ENCODE measurements at places on chromosomes 1 and 21.

GRCh38 chr1:158071138-158071537 lies 77.7 kb downstream of the KIRREL1 start:
- H3K4me3 ChIP-seq = no peak overlapping the region
- DNase-seq = no peak
- peaks cover 73% of the 10 kb centered on the region for H3K4me1 ChIP-seq
- no peaks in the 10 kb centered on the region for H3K27me3 ChIP-seq
- H3K27ac ChIP-seq = no peak overlapping the region
- no peaks in the 10 kb centered on the region for H3K36me3 ChIP-seq

- H3K27ac ChIP-seq = no peak overlapping the region
- H3K4me1 ChIP-seq = no peaks in the 10 kb centered on the region
- DNase-seq = no peak
- H3K36me3 ChIP-seq = peaks cover 33% of the 10 kb centered on the region
- H3K27me3 ChIP-seq = no peaks in the 10 kb centered on the region
Measured at GRCh38 chr1:229537894-229538293, 20.6 kb downstream of the ABCB10 start.

GRCh38 chr1:39170731-39171667 lies 33.5 kb upstream of the MACF1 start:
- no peak overlapping the region for H3K27ac ChIP-seq
- DNase-seq = no peak
- H3K27me3 ChIP-seq = no peaks in the 10 kb centered on the region
- no peak overlapping the region for H3K4me3 ChIP-seq

- peaks cover 19% of the 10 kb centered on the region for H3K4me1 ChIP-seq
- H3K27me3 ChIP-seq = no peaks in the 10 kb centered on the region
- H3K27ac ChIP-seq = no peak overlapping the region
- no peak overlapping the region for H3K4me3 ChIP-seq
Measured at GRCh38 chr1:154746622-154747299, 123.3 kb downstream of the KCNN3 start.

DNA sequence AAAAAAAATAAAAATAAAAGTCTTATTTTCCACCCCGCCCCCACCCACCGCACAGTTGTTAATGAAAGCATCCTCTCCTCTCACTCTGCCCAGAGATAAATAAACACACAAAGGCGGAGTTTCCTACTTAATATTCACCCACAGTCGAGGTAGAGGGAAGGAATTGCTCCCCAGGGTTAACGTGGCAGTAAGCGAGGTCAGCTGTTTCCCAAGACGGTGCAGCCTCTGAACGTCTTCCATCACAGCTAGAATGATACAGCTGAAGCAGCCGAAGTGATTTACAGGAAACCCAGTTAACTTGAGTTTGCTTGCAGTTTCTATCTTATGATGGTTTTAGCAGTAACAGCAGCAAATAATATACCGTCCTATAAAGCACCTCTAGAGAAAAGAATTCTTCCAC lies 283.9 kb downstream of the PBX1 start:
- no peak overlapping the region for H3K4me3 ChIP-seq
- DNase-seq = no peak
- H3K36me3 ChIP-seq = no peaks in the 10 kb centered on the region
- H3K27ac ChIP-seq = no peak overlapping the region
- H3K27me3 ChIP-seq = no peaks in the 10 kb centered on the region

DNA sequence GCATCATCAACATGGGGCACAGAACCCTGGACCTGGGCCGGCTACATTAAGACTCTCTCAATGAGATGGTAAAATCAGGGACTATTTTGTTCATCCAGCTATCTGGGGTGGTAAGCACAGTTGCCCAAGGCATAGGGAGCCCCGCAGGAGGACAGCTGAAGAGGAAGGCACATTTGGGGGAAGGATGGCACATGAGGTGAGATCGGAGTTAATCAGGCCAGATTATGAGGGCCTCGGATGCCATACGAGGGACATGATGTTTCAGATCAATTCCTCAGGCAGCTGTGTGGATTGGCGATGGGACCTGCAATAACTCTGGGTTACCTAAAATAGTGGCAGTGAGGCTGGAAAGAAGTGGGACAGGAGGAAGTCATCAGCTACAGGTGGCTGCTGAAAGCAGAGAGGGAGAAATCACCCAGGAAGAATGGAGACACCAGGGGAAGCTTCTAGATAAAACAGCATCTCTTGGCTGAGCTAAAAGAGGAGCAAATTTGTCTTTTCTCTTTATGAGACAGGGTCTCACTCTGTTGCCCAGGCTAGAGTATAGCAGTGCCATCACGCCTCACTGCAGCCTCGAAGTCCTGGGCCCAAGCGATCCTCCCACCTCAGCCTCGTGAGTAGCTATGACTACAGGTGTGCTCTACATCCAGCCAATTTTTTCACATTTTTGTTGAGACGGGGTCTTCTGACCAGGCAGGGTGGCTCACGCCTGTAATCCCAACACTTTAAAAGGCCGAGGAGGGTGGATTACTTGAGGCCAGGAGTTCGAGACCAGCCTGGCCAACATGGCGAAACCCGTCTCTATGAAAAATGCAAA lies 21.1 kb downstream of the TOMM20 start:
- H3K36me3 ChIP-seq = peaks cover 23% of the 10 kb centered on the region
- H3K4me3 ChIP-seq = no peak overlapping the region
- DNase-seq = no peak
- peaks cover 20% of the 10 kb centered on the region for H3K4me1 ChIP-seq
- H3K27ac ChIP-seq = no peak overlapping the region

DNA sequence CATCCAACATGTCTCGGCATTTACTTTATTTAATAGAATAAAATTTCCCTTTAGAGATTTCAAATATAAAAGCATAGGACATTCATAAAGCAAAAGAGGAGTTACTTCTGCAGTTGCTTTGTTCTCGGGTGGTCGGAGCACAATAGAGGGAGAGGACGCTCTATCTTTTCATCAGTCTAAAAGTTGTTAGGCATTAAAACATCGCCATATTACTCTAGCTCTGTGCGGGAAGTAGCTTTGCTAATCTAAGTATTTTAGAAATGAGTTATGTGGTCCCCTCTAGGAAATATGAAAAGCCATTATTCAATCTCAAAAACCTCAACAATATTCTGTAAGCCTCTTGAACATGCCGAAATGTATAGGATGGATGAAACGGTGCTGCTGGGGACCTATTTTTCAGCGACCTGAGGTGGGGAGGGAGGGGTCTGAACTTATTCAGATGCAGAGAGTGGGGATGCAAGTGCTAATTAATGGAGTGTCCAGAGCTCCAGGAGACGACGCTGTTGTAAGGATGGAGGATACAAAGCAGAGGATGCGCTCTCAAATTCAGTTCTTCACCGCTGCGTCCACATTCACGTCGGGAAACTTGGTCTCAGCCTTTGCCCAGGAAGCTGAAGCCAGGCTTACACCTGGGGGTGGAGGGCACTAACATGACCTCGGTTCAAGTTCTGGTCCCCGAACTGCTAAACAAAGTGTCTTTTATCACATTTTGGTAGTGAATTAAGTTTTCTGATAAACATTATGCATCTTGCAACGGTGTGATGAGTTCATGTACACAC lies 6.3 kb downstream of the CDKN2C start:
- no peak for DNase-seq
- H3K36me3 ChIP-seq = no peaks in the 10 kb centered on the region
- no peaks in the 10 kb centered on the region for H3K27me3 ChIP-seq
- peak overlapping the region; percentile 89 for H3K4me3 ChIP-seq
- H3K4me1 ChIP-seq = no peaks in the 10 kb centered on the region

DNA sequence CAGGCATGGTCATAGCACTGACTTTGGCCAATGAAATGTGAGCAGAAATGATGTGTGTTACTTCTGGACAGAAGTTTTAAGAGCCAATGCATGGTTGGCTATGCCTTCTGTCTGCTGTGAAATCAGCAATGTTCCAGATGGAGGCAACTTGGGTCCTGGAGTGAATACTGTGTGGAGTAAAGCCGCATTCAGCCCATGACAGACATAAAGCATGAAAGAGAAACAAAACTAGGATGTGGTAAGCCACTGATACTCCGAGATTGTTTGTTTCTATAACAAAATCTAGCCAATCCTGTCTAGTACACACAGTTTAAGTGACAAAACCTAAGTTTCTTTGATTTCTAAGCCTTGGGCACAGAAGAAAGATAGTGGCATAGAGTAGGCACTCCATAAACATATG lies 47.1 kb upstream of the ARHGAP29 start:
- no peak for DNase-seq
- no peaks in the 10 kb centered on the region for H3K27me3 ChIP-seq
- no peak overlapping the region for H3K27ac ChIP-seq
- H3K4me1 ChIP-seq = no peaks in the 10 kb centered on the region

DNA sequence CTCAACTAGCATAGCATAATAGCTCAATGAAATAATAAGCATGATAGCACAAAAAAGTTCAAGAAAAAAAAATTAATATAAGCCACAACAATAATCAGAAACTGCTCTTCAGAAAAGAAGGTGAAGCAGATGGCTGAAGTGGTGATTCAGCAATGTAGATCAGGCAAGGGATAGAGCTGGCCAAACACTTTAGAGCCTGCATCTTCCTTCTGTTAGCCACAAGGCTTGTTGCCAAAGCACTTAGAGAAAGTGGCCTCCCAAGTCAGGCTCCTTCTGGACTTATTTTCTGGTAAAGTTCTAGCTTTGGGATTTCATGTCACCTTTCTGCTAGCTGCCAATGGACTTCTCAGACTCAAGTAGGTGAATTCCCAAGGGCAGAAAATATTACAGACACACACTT lies 60.3 kb upstream of the C1orf87 start:
- H3K36me3 ChIP-seq = no peaks in the 10 kb centered on the region
- no peaks in the 10 kb centered on the region for H3K27me3 ChIP-seq
- H3K4me3 ChIP-seq = no peak overlapping the region
- no peak overlapping the region for H3K27ac ChIP-seq
- H3K4me1 ChIP-seq = peaks cover 15% of the 10 kb centered on the region
- no peak for DNase-seq

DNA sequence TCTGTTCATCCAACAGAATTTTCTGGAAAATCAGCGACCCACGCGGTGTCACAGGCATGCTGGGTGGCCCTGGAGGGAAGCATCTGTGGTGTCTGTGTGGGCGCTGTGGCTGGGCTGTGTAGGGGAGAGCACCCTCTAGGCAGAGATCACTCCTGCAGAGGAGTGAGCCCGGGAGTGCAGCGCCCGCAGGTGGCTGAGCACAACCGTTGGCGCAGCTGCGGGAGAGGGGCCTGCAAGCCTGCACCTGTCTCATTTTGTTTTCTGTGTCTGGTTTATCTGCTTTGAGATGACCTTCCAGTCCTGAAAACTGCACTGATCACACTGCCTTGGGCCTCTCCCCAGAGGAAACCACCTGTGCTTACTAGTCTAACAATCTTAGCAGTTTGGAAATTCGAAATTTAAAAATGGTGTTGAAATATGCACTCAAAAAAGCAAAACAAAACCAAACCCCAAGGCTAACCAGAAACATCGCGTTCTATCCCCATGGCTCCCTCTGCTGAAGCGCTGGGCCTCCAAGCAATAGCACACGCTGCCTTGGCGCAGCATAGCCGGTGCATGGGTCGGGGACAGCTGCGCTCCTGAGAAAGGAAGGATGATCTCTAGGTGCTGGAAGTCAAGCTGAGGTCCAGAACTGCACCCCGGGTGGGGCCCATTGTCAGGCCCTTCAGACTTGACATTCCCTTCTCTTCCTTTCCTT lies 4.8 kb downstream of the FAM3B start:
- peaks cover 10% of the 10 kb centered on the region for H3K4me1 ChIP-seq
- no peaks in the 10 kb centered on the region for H3K36me3 ChIP-seq
- H3K27ac ChIP-seq = no peak overlapping the region
- peaks cover 5% of the 10 kb centered on the region for H3K27me3 ChIP-seq
- DNase-seq = no peak

- H3K4me1 ChIP-seq = peaks cover 6% of the 10 kb centered on the region
- no peak for DNase-seq
- no peak overlapping the region for H3K27ac ChIP-seq
Measured at GRCh38 chr1:47757226-47757975, 239.8 kb downstream of the TRABD2B start.

DNA sequence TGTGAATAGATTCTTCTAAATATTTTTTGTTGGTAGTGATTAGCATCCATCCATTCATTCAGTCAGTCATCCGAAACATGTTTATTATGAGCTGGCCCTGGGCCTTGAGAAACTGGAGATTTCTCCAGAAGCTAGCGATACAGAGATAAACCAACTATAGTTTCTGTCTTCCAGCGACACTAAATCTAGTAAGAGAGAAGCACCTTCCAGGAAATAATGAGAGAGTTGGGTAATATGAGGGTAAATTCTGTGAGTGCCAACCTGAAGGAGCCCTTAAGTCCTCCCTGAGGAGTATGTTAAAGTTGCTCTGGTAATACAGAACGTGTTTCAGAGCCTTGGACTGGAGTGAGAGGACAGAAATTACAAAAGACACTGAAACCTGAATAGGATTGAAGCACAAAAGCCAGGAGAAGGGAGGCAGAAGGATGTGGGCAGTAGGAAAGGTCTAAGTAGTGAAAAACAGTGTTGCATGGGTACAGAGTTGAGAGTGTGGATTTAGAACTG lies 59.8 kb downstream of the RBM11 start:
- no peaks in the 10 kb centered on the region for H3K36me3 ChIP-seq
- H3K4me1 ChIP-seq = no peaks in the 10 kb centered on the region
- H3K27me3 ChIP-seq = no peaks in the 10 kb centered on the region
- H3K27ac ChIP-seq = no peak overlapping the region

DNA sequence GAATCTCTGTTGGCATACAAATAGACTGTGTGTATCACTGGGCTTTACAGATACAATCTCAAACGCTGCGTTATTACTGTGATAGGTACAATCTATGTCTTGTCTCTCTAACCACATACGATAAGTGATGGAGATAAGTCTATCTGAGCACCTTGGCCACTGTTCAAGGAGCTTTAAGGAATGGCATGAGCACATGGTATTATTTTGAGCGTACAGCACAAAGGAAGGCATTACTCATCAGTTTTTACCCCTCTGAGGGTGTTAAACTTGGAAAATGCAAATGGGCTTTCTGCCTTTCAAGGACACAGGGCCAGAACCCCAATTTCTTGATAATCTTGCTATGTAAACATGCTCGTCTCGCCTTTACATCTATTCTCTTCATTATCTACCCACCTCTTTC lies 11.6 kb upstream of the SIPA1L2 start:
- H3K27ac ChIP-seq = no peak overlapping the region
- no peaks in the 10 kb centered on the region for H3K36me3 ChIP-seq
- no peak for DNase-seq

DNA sequence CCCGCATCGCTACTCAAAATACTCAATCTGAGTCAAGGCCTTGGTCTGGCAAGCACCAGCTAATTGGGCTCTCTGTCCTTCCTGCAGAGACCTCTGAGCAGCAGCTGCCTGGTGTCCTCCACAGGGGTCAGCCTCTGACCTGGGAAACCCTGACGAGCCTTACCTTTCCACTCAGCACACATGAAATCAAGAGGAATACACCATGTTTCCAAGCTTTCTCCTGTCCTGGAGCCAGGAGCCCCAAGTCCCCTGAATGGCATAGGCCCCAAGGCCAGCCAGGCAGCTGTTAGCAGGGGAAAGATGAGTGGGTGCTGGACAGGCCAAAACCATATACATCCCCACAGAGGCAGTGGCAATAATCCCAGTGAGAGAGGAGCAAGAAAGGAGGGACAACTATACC lies 27.2 kb upstream of the TSPEAR start:
- no peaks in the 10 kb centered on the region for H3K27me3 ChIP-seq
- no peaks in the 10 kb centered on the region for H3K4me1 ChIP-seq
- no peak for DNase-seq
- no peak overlapping the region for H3K4me3 ChIP-seq
- no peaks in the 10 kb centered on the region for H3K36me3 ChIP-seq

Data from vagina (tissue), 2 donors.